ENCODE measurements at places on chromosomes 5 and 9.
A peak's percentile ranks its signal among the peaks of the same experiment; 100 is the strongest.

DNA sequence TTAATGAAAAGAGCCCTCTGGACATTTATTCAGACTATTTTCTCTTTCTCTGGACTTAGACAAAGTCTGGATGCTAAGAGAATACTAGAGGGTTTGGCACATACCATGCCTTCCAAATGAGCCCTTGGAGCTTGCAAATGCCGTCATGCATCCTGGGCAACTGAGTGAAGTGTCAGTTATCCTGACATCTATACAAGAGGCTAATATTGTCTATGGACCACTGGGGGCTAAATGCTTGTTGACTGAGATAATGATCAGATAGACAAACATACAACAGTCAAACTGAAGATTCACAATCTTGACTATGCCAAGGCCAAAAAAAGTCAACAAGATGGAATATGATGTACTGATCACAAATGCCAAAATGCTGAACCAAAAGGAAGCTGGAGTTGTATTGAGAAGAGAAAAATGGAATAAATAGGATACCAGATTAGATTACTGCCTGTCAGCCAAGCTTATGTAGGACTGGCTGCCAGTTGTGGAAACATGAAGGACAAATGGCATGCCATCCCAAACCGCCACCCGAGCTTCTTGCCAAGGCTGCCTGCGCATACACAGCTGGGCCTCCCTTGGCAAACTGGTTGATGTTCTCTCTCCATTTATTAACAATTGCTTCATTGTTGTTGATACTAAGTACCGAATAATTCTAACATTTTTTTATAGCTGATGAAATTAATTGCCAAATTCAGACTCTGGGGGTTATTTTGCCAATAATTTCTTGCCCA, 240.1 kb upstream of the GRAMD2B start:
- DNase-seq: no peak
- H3K4me3 ChIP-seq: no peak overlapping the region

DNA sequence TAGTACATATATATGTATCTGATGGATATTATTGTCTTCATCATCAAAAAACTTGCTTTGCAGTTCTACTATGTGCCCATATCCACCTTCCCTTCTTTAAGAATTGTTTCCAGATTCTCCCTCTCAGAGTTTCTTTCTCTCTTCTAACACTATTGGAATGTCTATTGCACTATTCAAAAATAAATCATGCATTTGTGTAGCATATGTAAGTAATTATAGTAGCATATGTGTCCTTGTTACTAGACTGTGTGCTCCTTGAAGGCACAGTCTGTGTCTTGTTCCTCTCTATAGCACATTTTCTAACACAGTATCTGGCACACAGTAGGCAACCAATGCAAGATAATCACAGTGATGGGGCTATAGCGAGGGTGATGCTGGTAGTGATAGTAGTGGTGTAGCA, 43.4 kb upstream of the TRIM32 start:
- H3K4me3 ChIP-seq: no peak overlapping the region
- H3K27me3 ChIP-seq: no peaks in the 10 kb centered on the region
- H3K27ac ChIP-seq: no peak overlapping the region
- H3K4me1 ChIP-seq: no peaks in the 10 kb centered on the region

GRCh38 chr5:33120671-33121070, 320.1 kb upstream of the TARS1 start:
- no peaks in the 10 kb centered on the region for H3K4me1 ChIP-seq
- H3K36me3 ChIP-seq: no peaks in the 10 kb centered on the region
- H3K27me3 ChIP-seq: no peaks in the 10 kb centered on the region

DNA sequence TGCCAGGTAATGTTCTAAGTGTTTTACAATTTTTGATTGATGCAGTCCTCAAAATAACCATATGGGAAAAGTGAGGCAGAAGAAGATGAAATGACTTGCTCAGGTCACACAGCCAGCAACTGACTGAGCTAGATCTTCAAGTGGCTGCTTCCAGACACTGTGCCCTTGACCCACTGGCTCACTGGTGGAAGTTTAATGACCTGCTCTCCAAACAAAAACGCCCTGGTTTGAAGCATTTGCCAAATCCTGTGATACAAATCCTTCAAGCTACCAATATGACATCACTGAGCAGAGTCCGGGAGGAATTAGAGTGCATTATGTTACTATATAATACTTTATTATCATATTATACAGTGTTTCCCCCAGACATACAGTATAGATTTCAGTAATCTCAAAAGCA, 459.4 kb downstream of the GADD45G start:
- peaks cover 15% of the 10 kb centered on the region for H3K27me3 ChIP-seq
- H3K4me3 ChIP-seq: no peak overlapping the region
- no peak for DNase-seq
- H3K36me3 ChIP-seq: no peaks in the 10 kb centered on the region
- H3K27ac ChIP-seq: no peak overlapping the region
- H3K4me1 ChIP-seq: no peaks in the 10 kb centered on the region

DNA sequence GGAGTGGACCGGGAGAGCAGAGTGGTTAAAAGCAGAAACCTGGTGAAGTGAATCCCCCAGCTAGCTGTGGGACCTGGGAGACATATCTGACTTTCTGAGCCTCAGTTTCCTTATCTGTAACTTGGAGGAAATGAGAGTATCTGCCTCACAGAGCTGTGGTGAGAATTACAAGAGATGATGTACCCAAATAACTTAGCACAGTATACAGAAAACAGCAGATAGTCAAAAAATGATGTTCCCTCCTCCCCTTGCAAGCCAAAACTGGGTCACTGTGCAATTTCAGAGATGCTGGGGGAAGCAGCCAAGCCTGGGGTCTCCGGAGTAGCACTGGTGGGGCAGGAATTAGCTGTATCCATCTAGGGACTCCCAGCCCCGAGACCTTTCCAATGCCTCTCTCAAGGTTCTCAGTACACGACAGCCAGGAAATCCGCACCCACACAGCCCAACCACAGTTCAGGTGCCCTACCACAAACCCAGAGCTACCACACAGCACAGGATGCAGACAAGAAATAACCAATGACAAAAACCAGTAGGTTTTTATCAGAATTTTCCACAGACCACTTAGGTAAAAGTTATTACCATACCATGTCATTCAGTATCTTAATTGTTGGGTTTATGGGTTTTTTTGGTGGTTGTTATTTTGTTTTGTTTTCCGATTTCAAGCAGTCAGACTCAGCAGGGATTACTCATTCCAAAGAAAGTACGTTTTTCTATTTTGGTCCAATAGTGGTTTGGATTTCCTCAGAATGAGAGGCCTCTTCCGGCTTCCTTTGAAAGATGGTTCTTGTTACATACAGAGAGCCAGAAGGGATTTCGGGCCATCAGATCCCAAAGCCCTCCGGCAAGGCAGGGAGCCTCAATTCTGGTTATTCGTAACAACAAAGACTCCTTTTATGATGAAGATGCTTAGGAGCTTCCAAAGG, 4.9 kb upstream of the HRH2 start:
- H3K4me1 ChIP-seq: peaks cover 8% of the 10 kb centered on the region
- H3K36me3 ChIP-seq: no peaks in the 10 kb centered on the region
- DNase-seq: no peak
- H3K27me3 ChIP-seq: peaks cover 34% of the 10 kb centered on the region
- H3K27ac ChIP-seq: no peak overlapping the region

GRCh38 chr9:137441289-137441934, at the start of gene ENTPD8:
ENTPD8 (minus strand) TSS chr9:137441357; CDS start chr9:137438285, 3,072 bp downstream.
- H3K4me1 ChIP-seq: peaks cover 8% of the 10 kb centered on the region
- H3K4me3 ChIP-seq: peak within 1 kb of the TSS; percentile 64
- no peak for DNase-seq
- no peak within 1 kb of the TSS for H3K27ac ChIP-seq
- no peaks in the 10 kb centered on the region for H3K36me3 ChIP-seq

DNA sequence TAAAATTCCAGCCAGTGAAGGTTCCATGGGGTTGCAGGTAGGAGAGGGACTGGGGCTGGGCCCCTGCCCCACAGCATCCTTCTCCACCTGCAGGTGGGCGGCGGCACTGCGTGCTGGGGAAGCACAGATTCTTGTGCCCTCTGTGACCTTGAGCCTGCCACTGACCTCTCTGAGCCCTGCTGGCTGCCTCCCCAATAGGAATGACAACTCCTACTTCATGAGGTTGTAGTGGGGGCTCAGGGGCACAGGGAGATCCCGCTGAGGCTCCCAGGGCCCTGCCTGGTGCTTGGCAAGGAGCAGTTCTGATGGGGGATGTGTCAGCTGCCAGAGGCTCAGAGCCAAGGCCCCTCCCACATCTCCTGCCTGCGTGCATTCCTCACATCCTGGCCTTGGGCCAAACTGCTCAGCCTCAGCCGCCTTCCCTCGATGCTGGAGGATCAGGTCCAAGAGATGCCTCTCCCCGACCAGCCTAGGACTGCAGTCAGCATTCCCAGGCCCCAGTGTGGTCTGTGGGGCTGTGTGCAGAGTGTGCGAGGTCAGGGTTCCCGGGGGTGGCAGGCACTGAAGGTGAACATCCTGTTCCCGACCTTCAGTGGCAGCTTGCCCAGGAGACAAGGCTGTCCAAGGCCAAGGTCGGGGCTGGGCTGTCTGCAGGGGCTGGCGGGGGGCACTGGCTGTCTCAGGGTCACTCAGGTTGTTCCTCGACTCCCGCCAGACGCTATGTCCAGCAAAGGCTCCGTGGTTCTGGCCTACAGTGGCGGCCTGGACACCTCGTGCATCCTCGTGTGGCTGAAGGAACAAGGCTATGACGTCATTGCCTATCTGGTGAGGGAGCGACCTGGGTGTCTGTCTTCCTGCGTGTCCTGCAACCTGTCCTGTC, 7.0 kb downstream of the ASS1 start:
- no peak for DNase-seq
- no peak overlapping the region for H3K4me3 ChIP-seq

GRCh38 chr5:158423623-158424200, 564.8 kb upstream of the CLINT1 start:
- no peak overlapping the region for H3K27ac ChIP-seq
- H3K4me3 ChIP-seq: no peak overlapping the region
- no peaks in the 10 kb centered on the region for H3K27me3 ChIP-seq
- no peaks in the 10 kb centered on the region for H3K36me3 ChIP-seq
- DNase-seq: no peak
- peaks cover 23% of the 10 kb centered on the region for H3K4me1 ChIP-seq

DNA sequence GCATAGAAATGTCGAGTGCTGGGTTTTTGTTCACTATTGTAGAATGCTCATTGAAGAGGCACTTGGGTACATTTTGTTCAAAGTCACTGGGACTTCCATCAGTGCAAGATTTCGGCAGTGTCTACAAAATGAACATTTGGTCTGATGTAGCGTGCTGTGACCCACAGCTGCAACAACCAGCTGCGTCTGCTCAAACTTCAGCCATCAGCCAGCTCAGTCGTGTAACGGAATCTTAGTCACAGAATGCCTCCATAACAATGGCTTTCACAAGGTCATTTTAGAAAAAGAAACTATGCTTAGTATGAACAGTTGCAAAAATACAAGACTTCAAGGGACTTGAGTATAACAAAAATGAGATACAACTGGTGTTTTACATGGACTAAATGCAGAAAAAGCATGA, 828.1 kb upstream of the GRAMD2B start:
- H3K27ac ChIP-seq: no peak overlapping the region
- H3K27me3 ChIP-seq: no peaks in the 10 kb centered on the region
- H3K4me1 ChIP-seq: peaks cover 4% of the 10 kb centered on the region
- H3K36me3 ChIP-seq: no peaks in the 10 kb centered on the region
- H3K4me3 ChIP-seq: no peak overlapping the region

GRCh38 chr9:126852086-126852688, 8.3 kb upstream of the ZBTB34 start:
- no peaks in the 10 kb centered on the region for H3K4me1 ChIP-seq
- no peak overlapping the region for H3K27ac ChIP-seq
- H3K4me3 ChIP-seq: no peak overlapping the region
- no peak for DNase-seq

- H3K27me3 ChIP-seq: no peaks in the 10 kb centered on the region
- peak overlapping the region; percentile 51 for H3K4me3 ChIP-seq
- no peak for DNase-seq
- peaks cover 27% of the 10 kb centered on the region for H3K4me1 ChIP-seq
- H3K27ac ChIP-seq: peak overlapping the region; percentile 61
These were observed 232.2 kb downstream of the DENND1A start for GRCh38 chr9:123697686-123698085.

DNA sequence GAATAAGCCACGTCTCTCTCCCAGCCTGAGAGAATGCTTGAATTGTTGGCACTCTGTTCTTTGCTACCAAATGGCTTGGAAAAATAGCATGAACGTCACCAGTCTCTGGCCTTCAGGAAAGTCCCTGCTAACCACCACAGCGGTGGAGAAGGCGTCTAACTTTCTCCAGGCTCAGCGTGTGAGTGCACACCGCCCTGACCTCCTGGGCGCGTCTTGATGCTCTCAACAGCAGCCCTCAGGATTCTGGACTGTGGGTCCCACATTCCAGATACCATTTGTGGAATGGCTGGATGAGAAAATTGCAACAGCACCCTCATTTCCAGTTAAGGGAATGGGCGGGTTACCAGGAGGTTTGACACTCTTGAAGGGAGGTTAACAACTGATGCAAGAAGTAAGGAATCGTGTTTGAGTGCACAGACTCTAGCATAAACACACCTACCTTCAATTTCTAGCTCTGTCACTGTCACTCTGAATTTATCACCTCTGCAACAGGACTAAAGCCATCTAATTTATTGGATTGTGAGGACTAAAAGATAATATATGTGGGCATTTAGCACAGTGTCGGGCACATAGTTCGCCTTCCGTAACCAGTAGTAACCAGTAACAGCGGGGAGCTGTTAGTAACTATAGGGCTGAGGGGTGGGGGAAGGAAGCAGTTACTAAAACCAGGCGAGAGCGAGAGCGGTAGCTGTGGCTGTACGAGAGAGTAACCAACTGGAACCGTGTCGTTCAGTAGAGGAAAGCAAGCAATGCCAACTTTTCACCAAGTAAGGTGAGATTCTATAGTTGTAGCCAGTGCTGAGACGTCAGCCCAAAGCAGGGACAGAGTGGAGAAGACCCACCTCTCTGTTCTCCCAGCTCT, 807 bp upstream of the PLGRKT start:
- DNase-seq: peak; percentile 60
- H3K36me3 ChIP-seq: peaks cover 36% of the 10 kb centered on the region
- peaks cover 61% of the 10 kb centered on the region for H3K4me1 ChIP-seq
- peak overlapping the region; percentile 96 for H3K4me3 ChIP-seq

DNA sequence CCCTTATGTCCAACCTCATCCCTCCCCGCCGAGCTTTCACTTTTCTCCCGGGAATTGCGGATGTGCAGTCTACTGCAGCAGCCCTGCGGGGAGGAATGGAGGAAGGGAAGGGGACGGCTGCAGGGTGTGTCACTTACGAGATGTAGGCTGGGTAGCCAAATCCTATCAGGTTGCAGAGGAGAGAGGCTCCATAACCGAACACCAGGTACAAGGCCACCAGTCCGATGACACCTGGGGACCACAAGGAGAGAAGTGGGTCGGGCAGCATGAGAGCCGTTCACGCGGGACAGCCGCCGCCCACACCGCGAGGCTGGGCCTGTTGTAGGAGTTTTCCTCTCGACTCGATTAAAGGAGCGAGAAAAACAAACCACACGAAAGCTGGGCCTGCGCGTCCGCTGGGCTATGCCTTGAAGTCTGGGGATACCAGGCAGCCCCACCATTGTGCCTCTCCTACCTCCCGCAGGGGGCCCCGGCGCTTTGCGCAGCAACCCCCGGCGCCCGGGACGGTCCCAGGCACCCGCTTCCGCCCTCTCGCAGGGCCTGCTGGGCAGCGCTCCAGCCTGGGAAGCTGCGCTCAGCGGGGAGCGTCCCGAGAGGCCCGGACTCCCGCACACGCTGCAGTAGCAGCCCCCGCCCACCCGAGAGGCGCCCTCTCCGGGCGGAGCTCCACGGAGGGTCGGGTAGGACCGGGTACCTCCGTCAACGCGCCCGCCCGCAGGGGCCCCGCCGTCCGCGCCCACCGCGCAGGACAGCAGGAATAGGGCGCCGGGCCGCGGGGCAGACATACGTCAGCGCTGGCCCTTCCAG, 798 bp downstream of the REEP5 start:
- H3K27ac ChIP-seq: peak overlapping the region; percentile 80
- H3K4me1 ChIP-seq: peaks cover 81% of the 10 kb centered on the region
- no peaks in the 10 kb centered on the region for H3K27me3 ChIP-seq

GRCh38 chr9:73782166-73782565, 630.5 kb downstream of the ANXA1 start:
- DNase-seq: no peak
- H3K27me3 ChIP-seq: no peaks in the 10 kb centered on the region
- no peaks in the 10 kb centered on the region for H3K4me1 ChIP-seq
- H3K36me3 ChIP-seq: no peaks in the 10 kb centered on the region
- H3K4me3 ChIP-seq: no peak overlapping the region

Measured in activated B cell treated with CpG ODN at 0.5 μM for 24 hours (primary cell).